ENCODE measurements at places on chromosomes 11 and 22.
A peak's percentile ranks its signal among the peaks of the same experiment; 100 is the strongest.

DNA sequence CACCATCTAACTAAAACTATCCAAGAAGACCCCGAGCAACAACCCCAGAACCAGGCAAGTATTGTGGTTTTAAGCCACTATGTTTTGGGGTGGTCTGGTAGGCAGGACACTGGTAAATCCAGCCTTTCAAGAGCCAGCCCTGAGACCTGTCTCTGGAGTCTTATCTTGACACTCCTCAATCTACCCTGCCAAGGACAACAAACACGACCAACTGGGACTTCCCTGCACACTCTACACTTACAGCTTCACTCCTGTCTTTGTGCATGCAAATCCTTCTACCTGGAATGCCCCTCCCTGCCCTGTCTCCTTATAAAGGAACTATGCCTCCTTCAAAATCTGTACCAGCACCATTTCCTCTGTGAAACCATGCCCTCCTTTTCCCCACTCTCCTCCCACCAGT, 107.3 kb downstream of the RPL27A start:
- no peak for DNase-seq

- DNase-seq: no peak
Observed at GRCh38 chr11:130261571-130261970, 53.1 kb downstream of the ZBTB44 start.

DNA sequence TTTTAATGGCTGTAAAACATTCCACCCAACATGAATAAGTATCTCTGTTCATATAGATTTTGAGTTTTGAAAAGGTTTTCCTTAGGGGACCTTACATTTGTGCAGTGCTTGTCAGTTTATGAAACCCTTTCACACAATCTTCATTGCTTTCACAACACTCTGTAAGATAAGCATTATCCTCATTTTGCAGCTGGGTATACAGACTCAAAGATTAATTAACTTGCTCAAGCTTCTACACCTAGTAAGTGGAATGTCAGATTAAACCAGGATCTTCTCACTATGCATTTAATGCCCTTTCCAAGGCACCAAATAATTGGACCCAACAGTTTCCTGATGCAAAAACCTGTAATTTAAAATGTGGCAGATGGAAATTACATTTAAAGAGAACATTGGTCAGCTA, 11.6 kb upstream of the GAB2 start:
- no peak for DNase-seq

DNA sequence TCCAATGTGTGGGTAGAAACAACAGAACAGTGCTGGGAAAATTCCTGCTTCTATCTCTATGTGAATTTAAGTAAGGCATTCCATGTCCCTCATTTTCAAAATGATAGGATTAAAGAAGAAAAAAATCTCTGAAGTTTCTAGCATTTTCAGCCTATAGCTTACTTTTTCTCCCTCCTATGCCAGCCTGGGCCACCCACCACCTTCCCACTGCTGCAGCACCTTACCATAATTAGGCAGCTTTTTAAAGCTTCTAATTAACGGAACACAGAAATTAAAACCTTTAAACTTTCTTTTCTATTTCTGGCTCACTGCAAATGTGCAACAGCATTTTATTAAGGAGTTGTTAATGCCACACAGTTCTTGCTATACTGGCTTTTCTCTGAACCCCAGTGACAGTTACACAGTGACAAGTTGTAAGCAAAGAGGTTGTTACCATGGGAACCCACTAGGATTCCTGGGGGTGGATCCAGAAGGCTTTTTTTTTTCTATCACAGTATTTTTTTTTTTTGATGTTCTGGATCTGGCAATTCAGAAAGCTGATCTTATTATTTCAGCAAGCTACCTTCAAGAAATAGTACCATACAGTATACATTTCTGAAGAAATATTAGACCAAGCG, 20.2 kb downstream of the CELF1 start:
- no peak for DNase-seq

GRCh38 chr11:79626135-79627075, 185.6 kb upstream of the TENM4 start:
- no peak for DNase-seq

GRCh38 chr11:11416917-11417316, 63.9 kb upstream of the CSNK2A3 start:
- DNase-seq: no peak

DNA sequence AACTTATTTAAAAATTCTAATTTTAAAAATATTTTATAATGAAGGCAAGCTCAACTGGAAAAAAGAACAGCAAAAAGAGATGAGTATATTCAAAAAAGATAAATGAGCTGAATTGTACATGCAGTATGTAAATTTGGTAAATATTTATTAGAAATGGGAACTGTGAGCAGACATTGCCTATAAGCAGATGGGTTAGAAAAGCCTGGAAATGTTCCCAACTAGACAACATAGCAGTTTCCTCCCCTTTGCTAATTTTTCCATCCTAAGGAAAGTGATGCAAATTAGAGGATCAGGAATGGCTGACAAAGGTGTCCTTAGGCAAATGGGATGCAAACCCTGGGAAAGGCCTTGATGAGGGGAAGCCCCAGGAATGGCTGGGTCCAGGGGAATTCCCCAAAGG, 37.2 kb downstream of the TP53I11 start:
- DNase-seq: no peak

- no peak for DNase-seq
Observed at GRCh38 chr11:33387996-33388395, 130.8 kb downstream of the HIPK3 start.

GRCh38 chr11:59475176-59475575, 2.1 kb downstream of the OR4D10 start:
- no peak for DNase-seq

- no peak for DNase-seq
Observed at GRCh38 chr11:81874635-81875034, 859.0 kb downstream of the FAM181B start.

DNA sequence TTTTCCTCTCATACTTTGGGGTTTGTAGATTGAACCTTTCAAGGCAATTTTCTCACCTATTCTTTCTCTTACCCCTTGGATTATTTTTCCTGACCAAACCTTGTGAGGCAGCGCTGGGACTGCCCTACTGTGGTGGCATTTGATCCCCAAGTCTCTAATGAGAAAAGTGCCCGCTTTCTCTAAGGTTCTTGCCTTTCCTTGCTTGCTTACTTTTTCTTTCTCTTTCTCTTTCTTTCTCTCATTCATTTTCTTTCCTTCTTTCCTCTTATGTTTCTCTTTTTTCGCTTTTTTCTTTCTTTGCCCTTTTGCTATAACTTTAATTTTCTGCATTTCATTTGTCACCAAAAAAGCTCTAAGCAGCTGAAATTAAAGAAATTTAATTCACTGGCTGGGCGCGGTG, 40.7 kb upstream of the ADSL start:
- no peak for DNase-seq

GRCh38 chr11:126167488-126167887, 44.0 kb downstream of the RPUSD4 start:
- no peak for DNase-seq

GRCh38 chr11:79400717-79401330, 40.0 kb downstream of the TENM4 start:
- DNase-seq: no peak

GRCh38 chr11:118321386-118322082, 17.0 kb downstream of the CD3E start:
- DNase-seq: no peak

GRCh38 chr11:76974179-76974891, 59.9 kb upstream of the B3GNT6 start:
- no peak for DNase-seq

GRCh38 chr11:104713401-104713800, 184.9 kb downstream of the CASP12 start:
- DNase-seq: no peak

DNA sequence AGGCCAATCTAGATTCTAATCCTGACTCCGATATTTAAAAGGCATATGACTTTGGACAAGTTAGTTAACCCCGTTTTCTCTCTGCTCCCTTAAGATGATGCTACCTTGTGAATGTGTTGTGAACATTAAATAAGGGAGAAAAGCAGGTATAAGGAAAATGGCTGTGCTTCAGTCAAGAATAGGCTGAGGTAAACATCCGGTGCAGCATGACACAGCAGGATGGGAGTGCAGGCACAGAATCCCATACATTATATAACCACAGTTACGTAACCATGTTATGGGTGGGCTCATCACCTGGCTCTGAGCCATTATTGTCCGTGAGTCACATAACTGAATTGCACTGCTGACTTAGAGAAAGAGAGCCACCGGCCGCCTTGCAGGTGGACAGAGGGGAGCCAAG, 382.2 kb upstream of the ANO5 start:
- no peak for DNase-seq

DNA sequence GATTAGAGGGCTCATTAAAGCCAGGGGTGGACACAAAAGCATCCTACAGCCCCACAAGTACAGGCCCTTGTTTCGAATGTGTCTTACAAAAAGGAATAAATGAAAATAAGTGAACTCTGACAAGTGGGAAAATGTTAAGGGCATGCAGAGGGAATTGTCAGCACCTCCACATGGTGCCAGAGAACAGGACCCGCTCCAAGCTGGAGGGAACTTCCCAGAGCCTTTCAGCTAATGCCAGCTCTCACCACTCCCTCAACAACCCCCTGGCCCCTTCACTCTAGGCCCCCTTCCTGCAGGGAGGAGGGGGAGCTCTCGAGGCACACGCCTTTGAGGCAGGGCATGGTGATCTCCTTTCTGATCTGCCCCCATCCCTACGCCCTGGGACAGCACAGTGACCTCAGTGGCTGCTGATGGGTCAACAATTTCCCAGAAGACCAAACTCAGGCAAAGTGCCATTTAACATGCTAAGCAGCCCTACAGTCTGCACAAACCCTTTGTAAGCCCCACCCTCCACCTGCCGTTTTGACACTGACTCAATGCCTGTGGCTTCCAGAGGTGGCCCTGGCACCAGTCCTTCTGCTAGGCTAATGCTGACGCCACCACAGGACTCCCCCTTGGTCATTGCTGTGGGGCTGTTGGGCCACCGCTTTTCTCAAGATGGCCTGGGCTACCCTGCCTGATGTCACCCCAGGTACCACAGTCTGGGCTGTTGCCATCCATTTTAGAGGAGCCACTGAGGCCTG, 12.5 kb upstream of the CHST1 start:
- no peak for DNase-seq

- no peak for DNase-seq
Observed at GRCh38 chr22:35634943-35635540, 13.2 kb upstream of the APOL6 start.

- peak; percentile 39 for DNase-seq
Observed at GRCh38 chr11:119907122-119907851, 178.3 kb upstream of the NECTIN1 start.

GRCh38 chr22:38317995-38318715, 922 bp upstream of the CSNK1E start:
- no peak for DNase-seq

GRCh38 chr22:36351921-36352802, 35.6 kb downstream of the MYH9 start:
- DNase-seq: no peak

- no peak for DNase-seq
Observed at GRCh38 chr11:121035169-121035755, 11.4 kb downstream of the TBCEL start.

- no peak for DNase-seq
Observed at GRCh38 chr22:36343720-36344105, 44.1 kb downstream of the MYH9 start.

DNA sequence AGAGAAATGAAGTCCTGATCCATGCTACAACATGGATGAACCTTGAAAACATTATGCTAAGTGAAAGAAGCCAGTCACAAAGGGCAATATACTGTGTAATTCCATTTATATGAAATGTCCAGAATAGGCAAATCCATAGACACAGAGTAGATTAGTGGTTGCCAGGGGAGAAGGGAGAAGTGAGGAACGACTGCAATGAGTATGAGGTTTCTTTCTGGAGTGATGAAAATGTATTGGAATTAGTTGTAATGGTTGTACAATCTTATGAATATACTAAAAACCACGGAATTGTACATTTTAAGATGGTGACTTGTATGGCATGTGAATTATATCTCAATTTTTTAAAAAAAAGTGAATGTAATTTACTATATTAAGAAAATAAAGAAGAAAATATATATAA, 83.1 kb upstream of the GDPD4 start:
- no peak for DNase-seq

- DNase-seq: no peak
Observed at GRCh38 chr11:44319170-44319551, 9.2 kb upstream of the ALX4 start.

- DNase-seq: no peak
Observed at GRCh38 chr11:74532501-74533246, 39.1 kb upstream of the LIPT2 start.

DNA sequence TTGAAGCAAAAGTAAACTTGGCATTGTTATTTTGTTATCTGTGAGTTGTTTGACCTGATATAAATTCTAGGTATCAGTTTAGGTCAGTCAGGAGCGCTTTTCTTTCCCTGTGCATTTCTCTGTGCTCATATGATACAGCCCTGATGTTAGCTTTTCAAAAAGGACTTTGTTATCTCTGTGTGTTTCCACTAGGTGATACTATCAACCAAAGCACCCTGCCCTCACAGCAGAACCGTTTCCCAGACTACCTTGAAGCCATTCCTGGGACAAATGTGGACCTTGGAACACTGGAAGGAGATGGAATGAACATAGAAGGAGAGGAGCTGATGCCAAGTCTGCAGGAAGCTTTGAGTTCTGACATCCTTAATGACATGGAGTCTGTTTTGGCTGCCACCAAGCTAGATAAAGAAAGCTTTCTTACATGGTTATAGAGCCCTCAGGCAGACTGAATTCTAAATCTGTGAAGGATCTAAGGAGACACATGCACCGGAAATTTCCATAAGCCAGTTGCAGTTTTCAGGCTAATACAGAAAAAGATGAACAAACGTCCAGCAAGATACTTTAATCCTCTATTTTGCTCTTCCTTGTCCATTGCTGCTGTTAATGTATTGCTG, 87.7 kb upstream of the BIRC3 start:
- no peak for DNase-seq

- peak; percentile 10 for DNase-seq
Observed at GRCh38 chr11:74683279-74683871, 47.9 kb downstream of the CHRDL2 start.

DNA sequence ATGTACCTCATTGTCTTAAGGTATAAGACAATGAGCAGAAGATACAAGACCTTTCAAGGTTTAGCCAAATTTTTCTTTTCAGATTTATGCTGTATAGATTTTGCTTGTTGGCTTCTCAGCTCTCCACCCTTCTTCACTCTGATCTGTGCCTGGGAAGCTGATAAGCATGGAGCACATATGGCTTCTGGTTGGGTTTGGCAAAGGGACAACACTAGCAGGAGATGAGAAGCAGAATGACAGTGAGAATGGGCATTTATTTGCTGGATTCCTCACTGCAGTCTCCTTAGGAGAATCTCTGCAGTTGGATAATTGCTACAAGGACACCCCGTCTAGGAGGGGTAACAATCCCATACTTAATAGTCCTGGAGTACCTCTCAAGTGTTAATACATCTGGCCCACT, 474.8 kb upstream of the CCDC90B start:
- no peak for DNase-seq

GRCh38 chr11:61133956-61134662, 27.1 kb downstream of the VPS37C start:
- no peak for DNase-seq

- DNase-seq: no peak
Observed at GRCh38 chr11:132734217-132734616, 798.1 kb downstream of the OPCML start.

GRCh38 chr11:34349882-34350281, 7.9 kb downstream of the ABTB2 start:
- DNase-seq: no peak

Data from cerebellar nuclear complex (tissue), 1 donor.